Fibroblast of the aortic adventitia (primary cell): ENCODE measurements at places on chromosomes 3 and 15. TPM values are rescaled to one million over a fixed set of nuclear protein-coding genes. Genes with fewer than 3 reads are reported as not detected.

Gene NTRK3
- 7.0 and 19.6 TPM in 2 replicates for total RNA-seq

- DNase-seq = no peak
These were observed 196.4 kb upstream of the LPP start for GRCh38 chr3:187957582-187957981.

Gene AHSG
- total RNA-seq = not detected in 2 replicates

GRCh38 chr3:112776000-112776399 is 70.7 kb downstream of the CD200R1L start:
- peak; percentile 51 for DNase-seq

DNA sequence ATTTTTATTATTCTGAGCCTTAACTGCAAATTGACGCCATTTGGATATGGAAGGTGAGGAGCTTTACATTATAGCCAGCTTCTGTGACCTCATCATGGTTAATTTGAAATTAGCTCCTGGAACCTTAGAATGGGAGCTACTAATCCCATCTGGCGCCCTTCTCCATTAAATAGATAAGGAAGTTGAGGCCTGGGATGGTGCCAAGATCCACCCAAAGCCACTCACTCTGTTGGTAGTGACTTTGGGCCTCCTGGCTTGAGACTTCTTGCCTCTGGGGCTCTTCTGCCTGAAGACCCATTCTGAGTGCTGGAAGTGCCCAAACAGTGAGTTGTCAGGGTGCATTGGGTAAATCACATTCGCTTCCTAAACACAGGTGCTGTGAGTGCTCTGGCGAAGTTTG is 12.0 kb upstream of the HMCES start:
- no peak for DNase-seq

DNA sequence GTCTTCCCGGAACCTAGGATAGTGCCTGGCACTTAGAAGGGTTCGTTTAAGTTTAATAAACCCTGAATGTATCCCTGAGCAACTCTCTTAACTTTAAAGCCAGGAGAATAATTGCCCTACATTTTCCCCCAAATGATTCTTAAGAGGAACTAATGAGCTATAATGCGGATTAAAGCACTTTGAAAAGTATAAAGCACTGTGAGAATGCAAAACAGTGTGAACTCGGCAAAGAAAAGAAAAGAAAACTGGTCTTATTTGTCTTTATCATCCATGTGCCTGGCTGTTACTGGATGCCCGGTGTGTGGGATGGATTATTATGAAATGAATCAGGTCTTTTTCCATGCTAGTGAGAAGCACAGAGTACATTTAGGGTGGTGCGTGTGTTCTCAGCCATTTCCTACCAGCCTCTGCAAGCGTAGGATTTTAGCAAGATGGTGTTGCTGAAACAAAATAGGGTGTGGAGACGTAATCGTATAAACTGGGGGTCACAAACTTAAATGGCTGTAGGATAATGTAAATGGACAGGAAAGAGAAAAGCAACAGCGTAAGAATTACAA is 983 bp downstream of the KBTBD12 start:
- DNase-seq = no peak

Gene HES1
- total RNA-seq = 0.81 and 3.4 TPM in 2 replicates

DNA sequence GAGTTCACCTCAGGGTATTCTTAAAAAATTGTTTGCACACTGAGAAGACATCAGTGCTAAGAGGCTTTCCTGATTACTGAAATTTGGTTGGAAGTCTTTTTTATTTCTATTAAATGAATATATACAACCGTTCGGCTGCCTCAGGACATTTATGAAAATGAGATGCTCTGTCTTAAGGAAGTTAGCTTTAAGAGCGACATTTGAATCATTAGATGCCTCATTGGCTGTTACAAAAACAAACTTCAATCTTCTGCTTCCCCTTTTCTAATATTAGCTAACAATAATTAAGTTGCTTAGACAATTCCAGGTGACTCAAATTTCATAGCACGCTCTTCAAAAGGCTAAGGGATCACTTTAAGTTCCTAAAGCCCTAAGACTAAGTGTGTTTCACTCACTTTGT is 673.7 kb downstream of the FHIT start:
- no peak for DNase-seq

DNA sequence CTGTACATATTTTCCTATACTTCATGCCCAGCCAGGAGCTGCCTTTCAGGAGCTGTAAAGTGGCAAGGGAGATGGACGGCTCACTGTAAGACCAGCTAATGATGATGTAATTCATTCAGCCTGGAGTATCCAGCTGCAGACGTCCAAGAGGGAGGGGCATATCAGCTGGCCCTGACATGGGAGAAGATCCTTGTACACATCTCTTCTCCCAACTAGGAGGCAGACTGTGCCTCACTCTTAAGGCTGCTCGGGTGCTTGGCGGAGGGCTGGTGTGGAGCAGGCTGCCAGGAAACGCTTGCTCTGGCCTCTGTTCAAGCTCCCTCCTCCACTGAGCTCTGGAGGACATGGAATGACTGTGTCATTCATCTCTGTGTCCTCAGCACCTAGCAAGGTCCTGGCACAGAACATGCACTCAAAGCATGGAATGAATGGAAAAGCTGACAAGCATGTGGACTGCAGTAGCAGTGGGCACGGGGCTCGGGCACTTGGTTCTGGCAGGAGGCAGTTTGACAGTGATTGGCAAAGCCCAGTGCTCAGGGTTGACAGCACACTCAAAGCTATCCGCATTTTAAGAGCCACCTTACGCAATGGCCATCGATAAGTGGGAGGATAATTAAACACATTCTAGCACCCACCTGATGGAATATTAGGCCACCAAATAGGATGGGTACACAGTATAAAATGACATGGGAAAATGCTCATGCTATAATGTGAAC is 72.4 kb downstream of the TBC1D2B start:
- peak; percentile 85 for DNase-seq

DNA sequence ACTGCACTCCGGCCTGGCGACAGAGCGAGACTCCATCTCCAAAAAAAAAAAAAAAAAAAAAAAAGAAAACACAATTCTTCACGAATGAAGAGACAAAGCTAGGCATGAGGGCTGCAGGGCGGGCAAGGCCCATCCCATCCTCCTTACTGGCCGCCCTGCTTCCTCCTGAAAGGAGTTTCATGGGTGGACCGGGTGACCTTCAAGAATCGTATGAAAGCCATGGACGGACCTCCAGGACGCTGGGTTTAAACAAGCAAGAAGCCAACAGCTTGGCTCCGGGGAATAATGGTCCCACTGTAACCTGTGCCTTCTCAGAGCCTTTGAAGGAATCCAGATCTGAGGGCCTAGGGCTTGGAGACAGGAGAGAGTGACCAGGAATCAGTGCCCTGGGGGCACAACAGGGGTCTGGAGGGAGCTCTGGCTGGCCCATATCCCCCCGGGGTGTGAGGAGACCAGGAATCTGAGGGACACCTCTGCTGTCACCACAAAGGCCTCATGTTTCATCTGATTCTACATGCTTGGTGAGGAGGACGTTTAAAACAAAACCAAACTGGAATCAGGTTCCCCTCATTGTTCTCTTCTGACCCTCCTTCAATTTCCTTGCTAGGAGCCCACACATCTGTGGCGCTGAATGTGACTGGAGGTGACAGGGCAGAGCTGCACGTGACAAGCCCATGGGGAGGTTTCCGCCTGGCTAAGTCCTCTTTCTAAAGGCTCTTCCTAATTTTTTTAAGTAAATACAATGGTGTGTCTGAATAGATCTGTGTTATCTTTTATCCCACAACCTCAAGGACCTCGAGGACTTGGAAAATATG is 46.1 kb downstream of the WHAMM start:
- DNase-seq = no peak

Gene WDR93
- total RNA-seq = 0.09 and 0.49 TPM in 2 replicates

GRCh38 chr3:129343643-129344360 is 65.1 kb downstream of the HMCES start:
- DNase-seq = peak; percentile 14

DNA sequence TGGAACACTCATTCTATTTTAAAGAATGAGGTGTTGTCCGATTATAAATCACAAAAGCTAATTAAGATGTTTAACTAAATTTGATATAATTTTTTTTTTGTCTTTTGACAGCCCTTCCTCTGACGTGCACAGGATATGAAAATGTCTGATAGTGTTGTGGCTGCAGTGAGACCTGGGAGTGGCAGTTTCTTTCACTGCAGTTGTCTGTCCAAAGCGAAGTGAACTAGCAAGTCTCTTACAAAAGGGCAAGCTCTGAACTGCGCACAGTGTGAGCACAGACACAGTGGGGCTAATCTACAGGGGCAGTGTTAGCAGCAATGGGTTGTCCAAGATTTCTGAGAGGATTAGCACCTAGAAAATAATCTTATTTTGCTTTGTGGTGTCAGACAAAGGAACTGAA is 29.1 kb upstream of the MYRIP start:
- DNase-seq = no peak

Gene DUOX1
- total RNA-seq = not detected in 2 replicates

GRCh38 chr3:150703299-150703755 is 393 bp downstream of the ERICH6 start:
- peak; percentile 17 for DNase-seq

Gene CCK
- 2.3 TPM in 1 of 2 replicates, not detected in the other for total RNA-seq

Gene PCSK6
- 0.81 TPM in 1 of 2 replicates, not detected in the other for total RNA-seq

Gene TMEM108
- total RNA-seq = not detected in 2 replicates

DNA sequence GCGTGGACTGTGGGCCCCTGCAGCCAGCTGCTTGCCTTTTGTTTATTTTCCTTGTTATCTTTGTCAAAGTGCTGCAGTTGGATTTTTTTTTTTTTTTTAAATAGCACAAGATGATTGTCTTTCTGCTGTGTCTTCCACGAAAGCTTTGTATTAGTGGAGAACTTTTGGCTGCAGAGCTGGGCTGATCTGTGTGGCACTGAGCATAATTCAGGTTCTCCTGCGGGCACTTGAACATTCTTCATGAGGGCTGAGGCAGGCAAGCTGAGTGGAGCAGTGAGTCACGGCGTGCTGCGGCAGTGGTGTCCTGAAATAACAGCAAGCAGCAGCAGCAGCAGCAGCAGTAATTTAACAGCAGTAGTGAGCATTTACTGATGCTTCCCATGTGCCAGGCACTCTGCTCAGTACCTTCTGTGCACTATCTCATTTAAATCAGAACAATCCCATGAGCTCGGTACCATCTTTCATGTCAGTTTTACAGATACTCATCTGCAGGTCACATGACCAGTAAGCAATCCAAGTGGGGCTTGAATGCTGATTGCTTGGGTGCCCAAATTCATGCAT is 45.8 kb downstream of the MITF start:
- DNase-seq = peak; percentile 66

Gene HIGD2B
- not detected in 2 replicates for total RNA-seq

- DNase-seq = no peak
These were observed 723.5 kb upstream of the SGO1 start for GRCh38 chr3:20909511-20909910.

GRCh38 chr3:134772591-134772990 is 22.5 kb upstream of the EPHB1 start:
- DNase-seq = no peak

DNA sequence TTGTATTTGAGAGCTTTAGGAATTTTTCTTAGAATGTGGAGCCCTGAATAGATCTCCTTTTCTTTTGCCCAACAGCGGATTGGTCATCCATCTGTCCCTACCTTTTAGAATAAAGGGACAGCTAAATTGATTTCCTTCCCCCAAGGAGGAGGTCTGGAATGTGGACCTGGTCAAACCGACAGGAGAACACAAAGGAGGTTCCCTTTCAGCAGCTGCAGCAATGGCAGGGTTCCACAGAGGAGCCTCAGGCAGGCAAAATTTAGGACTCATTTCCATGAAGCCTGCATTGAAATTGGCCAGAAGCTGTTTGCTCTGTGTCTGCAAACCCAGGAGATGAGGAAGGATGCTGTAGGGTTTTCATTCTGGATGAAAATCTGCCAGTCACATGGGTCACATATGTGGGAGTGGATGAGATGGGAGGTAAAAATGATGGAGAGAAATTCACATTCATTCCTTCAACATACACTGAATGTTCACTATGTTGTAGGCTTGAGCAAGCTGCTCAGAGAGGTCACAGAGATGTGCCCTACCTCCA is 77.3 kb downstream of the LRTM1 start:
- DNase-seq = no peak

DNA sequence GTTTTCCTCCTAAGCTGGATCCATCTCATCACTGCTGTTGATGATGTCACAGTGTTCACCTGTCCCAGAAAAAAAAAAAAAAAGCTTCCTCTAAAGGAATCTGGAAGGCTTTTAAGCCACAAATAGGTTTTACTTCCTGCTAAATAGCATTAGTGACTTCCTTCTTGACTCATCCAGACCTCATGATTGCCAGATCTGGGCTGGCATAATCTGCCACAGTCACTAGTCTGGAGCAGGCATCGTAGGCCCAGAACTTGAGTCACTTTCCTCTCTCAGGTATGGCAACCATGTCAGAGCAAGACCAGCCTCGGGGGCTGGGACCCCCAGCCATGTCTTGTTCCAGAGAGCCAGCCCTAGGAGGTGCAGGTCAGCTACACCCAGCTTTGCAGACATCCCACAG is 266.5 kb upstream of the CADM2 start:
- DNase-seq = no peak

Gene CPNE9
- total RNA-seq = not detected in 2 replicates

DNA sequence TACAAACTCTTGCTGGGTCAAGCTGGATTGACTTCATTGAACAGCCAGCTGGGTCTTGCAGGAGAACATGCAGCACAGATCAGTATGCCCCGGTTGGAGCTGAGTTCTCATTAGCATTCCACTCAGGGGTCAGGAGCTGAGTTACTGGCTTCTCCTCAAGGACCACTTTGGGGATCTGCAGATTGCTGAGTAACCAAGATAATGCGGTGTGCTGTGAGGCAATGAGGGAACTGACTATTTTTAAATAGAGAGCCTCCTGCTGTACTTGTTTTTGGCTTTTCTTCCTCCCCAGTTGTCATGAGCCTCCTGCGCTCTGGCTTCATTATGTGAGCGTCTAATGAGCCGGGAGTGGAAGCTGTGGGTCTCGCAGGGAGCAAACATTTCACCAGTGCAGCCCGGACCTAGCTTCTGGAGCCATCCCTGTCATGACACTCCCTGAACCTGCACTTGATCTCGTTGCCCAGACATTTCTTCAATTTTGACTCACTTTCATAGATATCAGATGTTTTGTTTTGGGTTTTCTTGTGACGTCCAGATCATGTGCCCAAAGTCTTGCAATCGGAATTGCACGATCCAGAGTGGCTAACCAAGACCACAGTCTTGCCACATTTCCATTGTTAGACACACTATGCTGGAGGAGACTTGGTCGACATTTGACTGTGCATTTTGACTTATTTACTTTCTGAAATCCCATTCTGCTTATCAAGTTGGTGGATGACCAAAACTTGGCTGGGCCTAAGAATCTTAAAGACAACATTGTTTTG is 327.2 kb downstream of the LRTM1 start:
- DNase-seq = no peak

DNA sequence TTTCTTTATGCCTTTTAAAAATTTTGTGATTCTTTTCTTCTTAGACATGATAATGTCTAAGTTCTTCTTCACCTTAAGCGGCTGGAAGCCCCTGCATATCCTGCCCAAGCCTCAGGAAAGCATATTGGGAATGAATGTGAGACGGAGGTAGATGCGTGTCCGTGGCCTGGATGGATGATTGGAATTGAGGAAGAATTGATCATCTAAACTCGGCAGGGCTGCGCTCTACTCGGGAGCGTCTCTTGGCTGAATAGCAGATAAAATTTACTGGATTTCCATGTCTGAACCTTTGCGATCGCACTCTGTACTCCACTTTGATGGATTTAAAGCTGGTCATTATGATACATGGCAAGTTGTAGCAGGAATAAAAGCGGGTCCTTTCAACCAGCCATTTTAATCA is 406.7 kb upstream of the ONECUT1 start:
- no peak for DNase-seq
